NT2/D1 (cell line): ENCODE measurements at places on chromosomes 7 and 10.

GRCh38 chr7:117550625-117551024 lies 70.8 kb downstream of the CFTR start:
- no peak for DNase-seq

DNA sequence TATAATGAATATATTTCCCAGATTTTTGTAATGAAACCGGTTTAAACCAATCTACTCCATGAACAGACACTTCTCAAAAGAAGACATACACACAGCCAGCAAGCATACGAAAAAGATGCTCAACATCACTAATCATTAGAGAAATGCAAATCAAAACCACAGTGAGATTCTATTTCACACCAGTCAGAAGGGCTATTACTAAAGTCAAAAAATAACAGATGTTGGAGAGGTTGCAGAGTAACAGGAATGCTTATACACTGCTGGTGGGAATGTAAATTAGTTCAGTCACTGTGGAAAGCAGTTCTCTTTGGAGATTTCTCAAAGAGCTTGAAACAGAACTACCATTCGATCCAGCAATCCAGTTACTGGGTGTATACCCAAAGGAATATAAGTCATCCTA lies 240.7 kb downstream of the TSPAN12 start:
- DNase-seq: no peak

DNA sequence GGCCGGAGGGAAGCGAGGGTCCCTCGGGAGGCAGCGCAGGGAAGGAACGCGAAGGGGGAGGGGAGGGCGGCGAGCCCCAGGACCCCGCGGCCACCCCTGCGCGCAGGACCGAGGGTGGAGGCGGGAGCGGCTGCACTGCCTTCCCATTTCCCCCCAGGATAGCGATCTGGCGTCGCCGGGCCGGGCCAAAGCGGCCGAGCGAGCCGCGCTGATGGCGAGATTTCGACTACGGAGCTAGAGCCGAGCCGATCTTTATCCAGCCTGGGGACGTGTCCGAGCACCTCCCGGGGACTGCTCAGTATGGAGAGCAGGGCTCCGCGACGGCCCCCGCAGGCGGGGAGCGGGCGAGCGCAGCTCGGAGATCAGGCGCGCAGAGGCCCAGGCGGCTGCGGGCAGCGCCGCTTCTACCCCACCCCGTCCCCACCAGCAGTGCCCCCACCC lies 590 bp upstream of the CRTAC1 start:
- DNase-seq: no peak

GRCh38 chr10:116636385-116636784 lies 15.6 kb downstream of the PNLIPRP2 start:
- no peak for DNase-seq

- DNase-seq: no peak
These were observed 37.8 kb upstream of the ZNF716 start for GRCh38 chr7:57412168-57412567.

GRCh38 chr7:74084722-74085578 lies 1.3 kb downstream of the LIMK1 start:
- DNase-seq: no peak

- DNase-seq: no peak
These were observed 298.7 kb downstream of the ZEB1 start for GRCh38 chr10:31617757-31618156.

DNA sequence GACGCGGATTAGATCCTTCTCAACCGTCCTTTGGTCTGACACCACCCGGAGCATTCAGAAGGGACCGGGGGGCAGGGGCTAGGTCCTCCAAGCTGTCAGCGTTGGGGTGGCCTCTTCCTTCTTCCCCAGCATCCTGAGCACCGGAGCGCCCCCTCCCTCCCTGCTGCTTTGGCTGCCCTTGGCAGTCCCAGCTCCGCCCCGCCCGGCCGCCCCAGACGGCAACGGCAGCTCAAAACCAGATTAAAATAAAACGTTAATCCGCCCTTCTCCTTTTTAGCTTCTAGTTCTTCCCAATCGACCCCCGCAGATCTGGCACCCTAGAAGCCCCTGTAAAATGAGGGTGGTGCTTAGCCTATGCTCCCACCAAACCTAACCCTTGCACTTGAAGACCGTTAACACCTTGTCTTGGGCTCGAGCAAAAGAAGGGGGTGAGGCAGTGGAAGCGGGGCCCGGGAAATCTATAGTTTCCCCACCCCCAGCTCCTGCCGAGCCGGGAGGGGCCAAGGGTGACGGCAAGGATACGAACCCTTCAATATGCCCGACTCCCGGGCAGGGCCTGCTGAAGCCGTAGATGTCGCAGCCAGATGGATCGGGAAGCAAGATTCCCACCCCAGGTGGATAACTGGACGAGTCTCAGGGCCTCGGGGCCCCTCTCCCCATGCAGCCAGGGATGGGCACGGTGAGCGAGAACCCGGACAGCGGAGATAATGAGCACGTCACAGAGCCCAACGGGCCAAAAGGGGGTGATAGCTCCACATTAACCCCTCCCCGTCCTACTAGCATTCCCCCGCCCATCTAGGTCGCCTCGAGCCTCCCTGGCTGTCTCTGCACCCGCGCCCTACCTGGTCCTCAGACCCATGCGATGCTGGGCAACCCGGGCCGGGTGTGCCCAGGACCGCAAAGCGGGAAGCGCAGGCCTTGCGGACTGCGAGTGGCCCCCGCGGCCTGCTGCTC lies 169.7 kb downstream of the NRF1 start:
- no peak for DNase-seq
